ENCODE measurements at places on chromosomes 12 and 14.

DNA sequence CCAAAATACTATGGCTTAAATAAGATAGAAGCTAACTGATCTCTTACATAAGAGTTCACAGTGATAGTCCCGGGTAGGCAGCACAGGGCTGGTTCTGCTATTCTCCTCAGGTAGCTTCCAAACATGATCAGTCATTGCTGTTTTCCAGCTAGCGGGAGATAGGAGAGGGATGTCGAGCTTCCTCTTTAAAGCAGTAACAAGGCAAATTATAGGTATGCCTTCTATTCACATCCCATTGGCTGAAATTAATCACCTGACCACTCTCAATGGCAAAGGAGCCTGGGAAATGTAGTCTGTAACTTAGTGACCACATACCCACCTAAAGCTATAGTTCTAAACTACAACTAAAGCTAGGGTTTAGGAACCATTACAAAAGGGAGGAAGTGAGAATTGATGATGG is 34.5 kb upstream of the VRK1 start:
- DNase-seq = peak; percentile 19

GRCh38 chr14:101237252-101237616 is 324.1 kb upstream of the DIO3 start:
- DNase-seq = no peak

DNA sequence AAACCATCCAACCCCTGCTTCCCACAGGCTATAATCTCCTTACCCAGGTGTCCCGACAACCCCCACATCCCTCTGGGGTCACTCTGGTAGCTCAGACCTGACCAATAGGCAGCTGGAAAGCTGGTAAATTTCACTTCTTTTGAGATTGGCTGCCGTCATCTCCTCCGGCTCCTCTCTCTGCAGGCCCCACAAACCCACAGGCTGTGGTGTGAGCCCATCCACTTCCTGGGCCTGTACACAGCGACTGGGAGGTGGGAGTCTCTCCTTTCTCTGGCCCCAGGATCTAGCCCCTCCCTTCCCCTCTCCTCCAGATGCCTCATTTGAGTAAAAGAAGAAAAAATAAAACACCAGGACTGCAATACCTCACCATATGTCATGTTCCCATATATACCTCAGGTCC is 709 bp downstream of the INHBC start:
- no peak for DNase-seq

- no peak for DNase-seq
Observed at GRCh38 chr12:98403385-98403784, 112.0 kb upstream of the TMPO start.

- DNase-seq = peak; percentile 25
Observed at GRCh38 chr14:73269729-73270531, 32.6 kb downstream of the PAPLN start.

DNA sequence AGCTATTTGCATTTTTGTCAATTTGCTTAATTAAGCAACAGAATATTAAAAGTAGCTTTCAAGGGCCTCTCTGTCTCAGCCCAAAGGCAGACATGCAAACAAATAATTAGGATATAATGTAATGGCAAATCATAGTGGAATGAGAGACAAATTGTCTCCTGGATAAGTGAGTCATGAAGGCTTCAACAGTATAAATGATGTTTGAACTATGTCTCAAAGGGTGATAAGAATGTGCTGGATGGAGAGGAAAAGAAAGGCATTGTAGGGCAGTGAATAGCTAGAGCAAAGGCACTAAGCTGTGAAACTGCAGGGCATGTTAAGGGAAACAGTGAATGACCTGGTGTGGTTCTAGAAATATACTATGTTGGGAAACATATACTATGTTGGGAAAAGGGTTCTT is 53.5 kb upstream of the PPP1R12A start:
- no peak for DNase-seq

DNA sequence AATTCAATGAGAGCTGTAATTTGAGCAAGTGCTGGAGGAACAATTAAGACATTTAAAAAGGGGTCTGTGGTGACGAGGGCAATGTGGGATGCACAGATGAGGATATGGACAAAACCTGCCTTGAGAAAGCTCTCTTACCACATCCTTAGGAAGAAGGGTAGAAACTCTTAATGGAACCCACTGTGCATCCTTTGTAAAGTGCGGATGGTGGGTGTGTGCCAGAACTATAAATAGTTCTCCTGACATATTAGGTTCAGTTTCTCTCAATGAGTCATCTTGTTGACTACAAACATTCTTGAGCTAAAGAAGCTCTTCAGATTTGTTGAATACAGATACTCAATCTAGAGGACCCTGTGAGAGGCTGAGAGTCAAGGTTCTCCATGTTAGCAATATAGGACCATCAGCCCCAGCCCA is 106.1 kb upstream of the ANO4 start:
- DNase-seq = no peak

GRCh38 chr12:93221841-93222240 is 155.9 kb upstream of the NUDT4 start:
- DNase-seq = no peak

DNA sequence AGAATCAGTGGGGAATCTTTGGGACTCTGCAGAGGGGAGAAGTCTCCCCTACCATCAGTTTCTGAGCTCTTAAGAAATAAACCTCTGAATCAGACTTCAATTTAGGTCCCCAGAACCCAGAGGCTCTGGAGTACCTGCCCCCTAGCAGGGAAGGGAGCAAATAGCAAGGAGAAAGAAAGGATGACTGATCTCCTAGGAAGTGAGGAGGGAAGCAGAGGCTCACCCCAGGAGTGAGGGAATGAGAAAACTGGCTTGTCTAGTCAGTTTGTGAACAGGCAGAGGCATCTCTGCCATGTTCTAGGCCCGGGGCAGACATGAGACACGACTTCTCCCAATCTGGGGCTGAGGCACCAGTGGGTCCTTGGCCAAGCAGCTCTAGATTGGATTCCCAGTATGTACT is 24.3 kb upstream of the SMUG1 start:
- DNase-seq = no peak

GRCh38 chr12:4379405-4379804 is at the start of gene FGF23:
FGF23 (minus strand) TSS chr12:4379712; CDS start chr12:4379582, 130 bp downstream.
- peak; percentile 19 for DNase-seq

DNA sequence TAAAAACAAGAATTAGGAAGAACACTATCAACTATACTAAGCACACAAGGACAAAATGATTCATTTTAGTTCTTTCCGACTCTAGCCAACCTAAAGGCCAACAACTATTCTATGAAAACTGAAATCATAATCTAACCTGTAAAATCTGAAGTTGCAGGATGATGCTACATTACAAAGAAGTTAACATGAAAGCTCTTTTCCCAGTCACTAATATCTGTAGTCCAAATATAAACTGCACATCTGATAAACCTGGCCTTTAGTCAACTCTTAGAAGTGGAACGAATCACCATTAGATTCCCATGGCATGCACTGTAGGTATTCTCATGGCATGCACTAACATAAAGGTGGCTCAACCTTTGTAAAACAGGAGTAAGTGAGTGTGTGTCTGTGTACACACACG is 41.7 kb downstream of the BLTP3B start:
- no peak for DNase-seq

DNA sequence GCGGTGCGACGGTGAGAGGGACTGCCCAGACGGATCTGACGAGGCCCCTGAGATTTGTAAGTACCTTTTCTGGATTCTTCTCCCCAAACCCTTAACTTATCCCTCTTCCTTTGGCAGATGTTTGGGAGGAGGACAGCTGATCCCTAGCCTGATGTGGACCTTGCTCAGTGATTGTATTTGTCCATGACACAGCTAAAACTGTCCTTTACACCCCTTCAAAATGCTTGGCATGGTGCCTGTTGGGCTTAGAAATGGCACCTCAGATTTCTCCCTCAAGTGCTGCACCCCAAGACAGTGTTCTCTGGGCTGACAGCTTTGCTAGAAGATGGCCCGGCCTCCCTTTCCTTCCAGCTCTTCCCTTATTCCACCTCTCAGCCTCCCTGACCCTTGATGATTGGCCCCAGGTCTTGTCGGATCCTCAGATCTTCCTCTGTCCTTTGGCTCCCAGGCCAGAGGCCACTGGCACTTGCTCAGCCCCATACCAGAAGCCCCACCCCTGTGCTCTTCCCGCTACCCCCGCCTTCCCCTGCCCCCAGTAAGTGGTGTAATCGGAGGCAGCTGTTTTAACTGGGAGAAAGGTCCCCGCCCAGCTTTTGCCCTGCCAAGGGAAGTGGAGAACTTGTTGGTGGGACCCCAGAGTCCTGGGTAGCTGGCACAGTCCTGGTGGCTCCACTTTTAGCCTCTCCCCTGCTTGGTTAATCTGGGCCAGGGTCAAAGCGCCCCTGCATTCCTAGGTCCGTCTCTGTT is 8.7 kb downstream of the LRP1-AS start:
- no peak for DNase-seq

DNA sequence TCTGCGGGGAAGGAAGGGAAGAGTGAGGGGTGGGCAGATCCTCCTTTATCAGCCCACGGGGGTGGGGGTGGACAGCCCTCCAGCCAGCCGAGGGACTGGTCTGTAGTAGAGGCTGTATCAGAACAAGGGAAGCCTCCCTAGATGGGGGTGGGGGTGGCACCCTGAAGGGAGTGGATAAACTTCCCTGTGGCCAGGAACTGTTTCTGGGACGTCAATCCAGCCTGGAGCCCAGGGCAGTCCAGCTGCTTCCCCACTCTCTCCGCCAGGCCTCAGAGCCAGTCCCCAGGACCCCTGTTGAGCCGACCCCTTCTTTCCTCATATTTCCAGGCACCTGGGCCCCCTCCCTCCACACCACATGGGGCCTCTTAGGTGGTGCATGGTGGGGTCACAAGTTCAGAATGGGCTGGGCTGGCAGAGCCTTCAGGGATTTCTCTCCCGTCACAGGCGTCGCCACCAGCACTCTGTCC is 6.7 kb downstream of the PLD4 start:
- no peak for DNase-seq

GRCh38 chr12:28059668-28060067 is 87.1 kb upstream of the PTHLH start:
- no peak for DNase-seq

DNA sequence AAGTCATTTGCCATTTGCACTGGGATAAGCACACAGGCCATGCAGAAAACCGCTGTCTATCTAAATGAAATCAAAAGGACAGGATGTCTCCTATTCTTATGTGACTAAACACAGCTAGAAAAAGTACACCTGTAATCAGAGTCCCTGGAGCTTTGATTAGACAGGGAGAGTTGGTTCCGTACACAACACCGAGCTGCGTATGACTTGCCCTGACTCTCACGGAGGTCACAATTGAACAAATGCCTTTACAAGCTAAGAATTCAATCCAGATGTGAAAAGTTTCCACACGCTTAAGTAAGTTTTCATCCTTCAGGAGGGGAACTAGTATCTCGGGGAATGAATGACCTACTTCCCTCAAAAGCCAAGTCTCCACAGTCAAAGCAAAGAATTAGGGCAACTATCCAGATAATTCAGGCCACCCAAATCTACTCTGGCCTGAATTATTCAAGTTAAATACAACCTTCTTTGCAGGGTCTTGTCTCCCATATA is 67.5 kb downstream of the RTN1 start:
- DNase-seq = no peak

DNA sequence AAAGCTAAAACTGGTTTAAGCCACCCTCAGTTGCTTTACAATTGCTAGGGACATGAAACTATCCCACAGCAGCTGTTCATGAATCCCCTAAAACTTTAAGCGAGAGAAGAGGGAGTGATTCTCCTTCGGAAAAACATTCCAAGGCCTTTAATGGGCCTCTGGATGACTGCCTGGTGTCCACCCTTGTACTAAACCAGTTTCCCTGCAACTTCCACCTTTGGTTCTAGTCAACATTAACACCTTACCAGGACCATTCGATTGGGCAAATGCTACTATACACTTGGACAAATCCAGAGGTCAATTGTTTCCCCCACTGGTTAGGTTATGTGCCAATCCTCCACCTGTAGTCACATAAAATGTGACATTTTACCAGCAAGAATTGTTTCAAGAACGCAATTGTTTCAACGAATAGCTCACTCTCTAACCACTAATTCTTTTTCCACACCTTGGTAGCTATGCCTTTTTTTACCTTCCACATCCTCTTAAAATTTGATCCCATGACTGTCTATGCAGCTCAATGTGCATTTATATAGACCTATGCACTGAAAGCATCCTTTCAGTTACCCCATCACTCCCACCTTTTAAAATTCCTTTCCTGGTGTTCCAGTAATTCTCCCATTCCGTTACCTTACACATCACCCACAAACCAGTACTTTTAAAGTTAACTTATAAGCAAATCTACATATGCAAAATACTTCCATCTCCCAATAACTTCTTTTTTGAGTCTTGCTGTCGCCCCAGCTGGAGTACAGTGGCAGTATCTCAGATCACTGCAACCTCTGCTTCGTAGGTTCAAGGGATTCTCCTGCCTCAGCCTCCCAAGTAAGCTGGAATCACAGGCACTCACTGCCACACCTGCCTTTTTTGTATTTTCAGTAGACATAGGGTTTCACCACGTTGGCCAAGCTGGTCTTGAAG is 3.6 kb downstream of the UBC start:
- no peak for DNase-seq

DNA sequence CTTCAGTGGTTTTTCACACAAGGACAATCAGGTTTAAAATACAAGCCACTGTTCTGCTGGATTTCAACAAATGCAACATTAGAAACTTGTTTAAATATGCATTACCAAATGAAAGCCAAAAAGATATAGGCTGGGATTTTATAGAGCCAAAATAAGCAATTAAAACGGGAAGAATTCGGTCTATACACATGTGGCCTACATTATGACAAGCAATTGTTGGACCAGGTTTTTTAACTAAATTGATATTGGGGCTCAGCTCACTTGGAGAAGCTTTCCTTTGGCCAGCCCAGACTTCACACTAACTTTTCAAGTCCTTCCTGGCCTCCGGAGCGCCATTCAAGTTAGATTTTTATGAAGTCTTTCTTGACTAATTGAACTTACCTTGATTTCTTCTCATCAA is 16.9 kb upstream of the PDE3A start:
- no peak for DNase-seq

DNA sequence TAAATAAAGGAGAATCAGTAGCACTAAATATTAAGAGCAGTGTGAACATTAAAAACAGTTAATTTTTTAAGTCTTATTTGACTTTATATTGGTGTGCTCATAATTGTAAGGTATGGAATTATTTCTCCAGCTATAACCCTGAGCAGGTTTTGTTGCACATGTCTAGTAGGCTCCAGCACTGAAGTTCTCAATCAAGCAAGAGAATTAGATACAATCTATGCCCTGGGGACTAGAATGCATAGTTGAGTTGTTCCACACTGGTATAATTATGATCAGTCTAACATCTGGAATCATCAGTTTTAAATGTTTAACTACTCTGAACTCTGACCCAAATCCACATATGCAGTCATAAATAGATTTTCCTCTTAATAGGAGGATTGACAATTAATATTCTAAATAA is 257.8 kb upstream of the ARHGAP5 start:
- no peak for DNase-seq

DNA sequence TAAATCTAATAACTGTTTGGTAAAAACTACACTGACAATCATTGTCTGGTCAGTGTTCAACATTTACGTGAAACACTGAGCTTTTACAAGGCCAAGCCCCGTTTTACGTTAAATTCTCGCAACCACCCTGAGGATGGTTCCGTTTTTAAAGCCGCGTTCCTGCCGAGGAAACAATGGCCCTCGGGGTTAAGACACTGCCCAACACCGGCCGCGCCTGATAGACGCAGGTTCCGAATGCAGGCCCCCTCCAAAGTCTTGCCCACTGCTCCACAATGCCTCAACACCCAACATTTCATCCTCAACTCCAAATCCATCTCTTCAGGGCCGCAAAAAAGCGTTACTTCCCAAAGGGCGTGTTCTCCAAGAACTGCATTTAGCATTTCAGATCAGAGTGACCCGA is 953 bp upstream of the SNRPF start:
- no peak for DNase-seq

- no peak for DNase-seq
Observed at GRCh38 chr12:132428936-132429601, 60.9 kb upstream of the FBRSL1 start.

Data from hindlimb muscle (tissue), 1 donor.